ENCODE measurements at places on chromosomes 5 and 9.

DNA sequence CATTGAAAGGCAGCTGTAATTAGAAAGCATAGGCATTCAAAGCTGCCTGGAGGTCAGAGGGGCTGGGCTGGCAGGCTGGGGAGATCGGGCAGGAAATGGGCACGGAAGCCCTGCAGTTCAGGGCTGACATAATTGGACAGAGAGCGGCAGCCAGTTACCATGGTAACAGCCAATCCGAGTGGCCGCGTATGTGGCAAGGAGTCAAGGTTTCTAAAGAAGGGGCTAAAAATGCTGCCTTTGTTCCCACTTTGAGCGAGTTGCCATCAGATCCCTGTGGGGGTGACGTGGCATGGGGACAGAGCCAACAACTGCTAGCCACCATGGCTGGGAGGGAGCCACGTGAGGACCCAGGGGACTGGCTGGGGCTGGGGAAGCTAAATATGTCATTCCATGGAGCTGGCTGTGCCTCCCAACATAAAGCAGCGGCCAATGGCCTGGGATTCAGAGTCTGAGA lies 44.7 kb upstream of the NDFIP1 start:
- DNase-seq, result peak; percentile 84

- DNase-seq, result no peak
Observed at GRCh38 chr9:69932901-69933300, 110.7 kb upstream of the MAMDC2 start.

DNA sequence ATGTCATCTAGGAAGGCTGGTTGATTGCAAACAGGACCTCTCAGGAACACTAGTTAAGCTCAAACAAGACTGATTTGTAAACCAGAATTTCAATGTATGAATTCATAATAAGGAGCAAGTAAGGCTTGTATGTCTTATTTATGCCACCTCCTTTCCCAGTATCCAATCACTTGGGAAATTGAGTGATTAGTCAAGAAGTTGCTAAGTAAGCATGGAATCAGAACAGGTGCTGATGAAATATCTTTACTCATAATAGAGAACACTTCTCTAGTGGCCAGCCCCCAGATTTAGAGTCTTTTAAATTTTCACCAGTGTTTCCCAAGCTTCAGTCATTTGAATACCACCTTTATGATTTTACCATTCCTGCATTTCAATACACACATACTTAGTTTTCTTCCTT lies 5.3 kb upstream of the DDX4 start:
- no peak for DNase-seq

DNA sequence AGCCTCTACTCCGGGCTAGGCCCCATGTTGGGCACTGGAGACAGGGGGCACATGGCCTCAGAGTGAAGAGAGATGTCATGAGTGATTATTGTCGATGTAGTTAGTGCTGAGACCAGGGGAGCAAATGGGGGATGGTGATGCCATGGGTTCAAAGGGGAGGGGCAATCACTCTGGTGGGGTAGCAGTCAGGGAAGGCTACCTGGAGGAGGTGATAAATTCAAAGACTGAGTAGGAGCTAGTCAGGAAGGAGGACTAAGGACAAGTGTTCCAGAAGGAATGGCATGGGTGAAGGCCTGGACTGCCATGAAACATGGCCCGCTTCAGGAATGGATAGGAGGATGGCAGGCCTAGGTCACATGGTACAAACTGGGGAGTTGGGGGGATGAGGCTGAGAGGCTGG lies 41.6 kb downstream of the C9orf50 start:
- DNase-seq, result no peak

DNA sequence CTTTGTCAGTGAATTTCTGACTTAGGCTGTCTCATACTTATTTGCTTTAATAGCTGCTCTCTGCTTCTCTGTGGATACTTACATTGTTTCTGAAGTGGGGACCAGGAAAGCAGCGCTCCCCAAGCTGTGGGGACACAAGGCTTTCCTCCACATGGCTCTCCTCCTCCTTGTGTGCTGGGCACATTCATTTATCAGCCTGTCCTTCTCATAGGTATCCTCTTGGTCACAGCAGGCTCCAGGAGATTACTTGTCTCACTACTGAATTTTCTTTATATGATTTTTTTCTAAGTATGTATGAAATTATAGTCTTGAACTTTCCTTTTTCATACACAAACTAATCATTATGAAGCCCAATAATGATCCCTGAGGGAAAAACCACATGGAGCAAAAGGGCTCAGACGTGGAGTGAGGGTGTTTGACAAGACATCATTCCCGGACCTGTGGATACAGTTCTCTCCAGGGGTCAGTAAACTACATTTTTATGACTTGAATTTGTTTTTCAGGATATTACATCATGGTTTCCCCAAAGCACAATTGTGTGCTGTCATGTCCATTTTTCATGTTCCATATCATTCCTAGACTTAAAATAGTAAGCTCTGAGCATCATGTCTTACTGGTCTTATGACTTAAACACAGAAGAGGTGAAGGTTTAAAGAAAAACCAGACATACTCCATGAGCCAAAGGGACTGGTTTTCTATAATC lies 234.5 kb downstream of the PCSK1 start:
- DNase-seq, result no peak

- no peak for DNase-seq
Observed at GRCh38 chr9:129175515-129175824, 2.6 kb downstream of the IER5L start.

DNA sequence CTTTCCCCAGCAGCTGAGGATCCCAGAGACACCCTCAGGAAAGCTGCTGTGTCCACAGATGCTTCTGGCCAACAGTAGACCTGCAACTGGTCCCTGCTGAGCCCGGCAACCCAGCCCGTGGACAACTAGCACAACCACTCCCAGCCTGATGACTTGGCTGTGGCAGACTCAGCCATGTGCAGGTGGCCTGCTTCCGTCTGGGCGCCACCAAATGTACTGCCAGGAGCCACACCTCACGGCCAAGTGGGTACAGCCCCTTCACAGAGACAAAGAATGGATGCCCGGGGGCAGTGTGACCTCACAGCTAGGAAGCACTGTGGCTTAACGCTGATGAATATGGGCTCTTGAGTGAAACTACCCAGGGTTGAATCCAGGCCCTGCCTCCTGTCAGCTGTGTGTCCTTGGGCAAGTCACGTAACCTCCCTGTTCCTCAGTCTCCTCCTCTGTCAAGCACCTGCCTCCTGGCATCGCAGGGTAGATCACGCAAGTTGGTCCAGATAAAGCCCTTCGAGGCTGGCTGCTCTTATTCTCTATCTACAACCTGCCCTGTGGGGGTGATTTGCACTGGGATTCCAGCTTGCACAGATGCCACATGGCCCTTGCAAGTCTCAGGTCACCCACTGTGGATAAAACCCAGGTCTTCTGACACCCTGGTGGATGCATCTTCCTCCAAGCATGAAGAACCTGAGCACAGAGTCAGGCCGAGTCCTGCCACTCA lies 225.0 kb downstream of the PBX3 start:
- DNase-seq, result no peak

- no peak for DNase-seq
Observed at GRCh38 chr9:105681724-105682123, 12.6 kb upstream of the TMEM38B start.

DNA sequence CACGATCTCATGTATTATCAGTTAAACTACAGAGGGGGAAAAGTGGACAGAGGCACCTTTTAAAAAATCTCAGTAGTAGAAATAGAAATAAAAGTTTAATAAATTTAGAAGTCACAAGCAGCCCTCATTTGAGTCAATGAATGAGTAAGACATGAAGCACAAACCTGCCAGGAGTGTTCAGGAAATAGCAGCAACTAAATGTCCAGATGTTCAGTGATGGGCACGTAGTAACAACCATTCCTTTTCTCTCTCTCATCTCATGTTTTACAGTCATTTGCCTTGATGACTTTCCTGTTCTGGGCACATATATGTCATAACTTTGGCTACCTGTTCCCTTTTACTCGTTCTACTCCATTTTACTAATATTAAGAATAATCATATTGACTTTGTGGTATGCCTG lies 17.7 kb downstream of the ISOC1 start:
- no peak for DNase-seq

DNA sequence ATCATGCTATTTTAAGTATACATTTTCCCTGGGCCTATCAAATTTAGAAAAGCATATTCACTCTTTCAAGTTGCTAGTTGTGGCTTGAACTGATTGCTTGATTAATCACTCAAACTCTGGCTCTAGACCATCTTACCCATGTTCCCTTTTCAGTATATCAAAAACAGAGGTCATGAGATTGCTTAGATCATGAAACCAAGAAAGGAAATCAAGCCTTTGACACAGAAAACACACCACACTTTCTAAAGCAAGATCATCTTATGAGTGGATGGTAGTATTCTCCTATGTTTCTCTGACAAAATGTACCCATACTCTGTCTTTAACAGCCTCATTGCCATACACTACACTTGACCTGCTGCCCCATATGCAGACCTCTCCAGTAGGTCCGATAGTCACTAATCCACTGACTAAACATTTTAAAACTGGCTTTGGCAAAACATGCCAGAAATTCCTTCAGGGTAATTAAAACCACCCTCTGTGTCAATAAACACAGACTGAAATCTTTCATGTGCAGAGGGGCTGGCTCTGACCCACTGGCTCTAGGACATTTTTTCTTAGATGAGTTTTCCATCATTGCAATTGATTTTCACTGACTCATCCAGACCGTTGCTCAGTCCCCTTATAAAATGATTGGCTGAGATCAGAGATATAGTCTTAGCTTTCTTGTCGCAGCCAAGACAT lies 18.2 kb downstream of the PPP2R2B start:
- DNase-seq, result no peak

DNA sequence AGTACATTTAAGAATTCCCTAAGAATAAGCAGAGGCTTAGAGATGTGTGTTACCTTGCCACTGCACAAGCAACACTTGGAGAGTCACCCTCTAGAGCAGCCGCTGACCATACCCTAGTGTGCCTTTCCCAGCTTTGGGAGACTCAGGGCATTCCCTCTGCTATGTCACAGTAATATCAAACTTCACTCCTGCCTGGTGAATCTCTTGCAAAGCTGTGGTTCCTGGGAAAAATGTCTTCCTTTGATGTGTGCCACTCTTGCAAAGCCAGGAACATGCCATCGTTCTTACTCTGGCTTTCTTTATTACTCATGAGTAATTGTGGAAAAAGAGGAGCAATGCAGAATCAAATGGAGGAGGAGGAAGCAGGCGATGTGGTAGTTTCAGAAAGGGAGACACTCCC lies 173.2 kb downstream of the CCDC192 start:
- no peak for DNase-seq

- DNase-seq, result peak; percentile 66
Observed at GRCh38 chr9:33287087-33287490, 3.2 kb upstream of the NFX1 start.

- DNase-seq, result peak; percentile 85
Observed at GRCh38 chr5:133907075-133907474, 61.4 kb downstream of the C5orf15 start.

DNA sequence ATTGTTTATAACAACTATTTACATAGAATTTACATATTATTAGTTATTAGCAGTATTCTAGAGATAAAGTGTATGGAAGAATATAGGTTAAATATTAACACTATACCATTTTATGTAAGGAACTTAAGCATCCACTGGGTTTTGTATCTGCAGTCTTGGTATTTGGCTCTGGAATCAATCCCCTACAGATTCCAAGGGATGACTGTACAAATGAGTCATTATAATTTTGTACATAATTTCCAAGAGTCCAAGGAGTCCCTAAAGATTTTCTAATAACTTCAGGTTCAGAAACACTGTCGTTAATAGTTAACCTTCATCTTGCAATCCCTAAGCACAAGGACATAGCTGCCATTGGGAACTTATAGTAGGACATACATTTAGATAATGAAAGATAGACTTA lies 254.8 kb upstream of the PDE4D start:
- DNase-seq, result no peak

DNA sequence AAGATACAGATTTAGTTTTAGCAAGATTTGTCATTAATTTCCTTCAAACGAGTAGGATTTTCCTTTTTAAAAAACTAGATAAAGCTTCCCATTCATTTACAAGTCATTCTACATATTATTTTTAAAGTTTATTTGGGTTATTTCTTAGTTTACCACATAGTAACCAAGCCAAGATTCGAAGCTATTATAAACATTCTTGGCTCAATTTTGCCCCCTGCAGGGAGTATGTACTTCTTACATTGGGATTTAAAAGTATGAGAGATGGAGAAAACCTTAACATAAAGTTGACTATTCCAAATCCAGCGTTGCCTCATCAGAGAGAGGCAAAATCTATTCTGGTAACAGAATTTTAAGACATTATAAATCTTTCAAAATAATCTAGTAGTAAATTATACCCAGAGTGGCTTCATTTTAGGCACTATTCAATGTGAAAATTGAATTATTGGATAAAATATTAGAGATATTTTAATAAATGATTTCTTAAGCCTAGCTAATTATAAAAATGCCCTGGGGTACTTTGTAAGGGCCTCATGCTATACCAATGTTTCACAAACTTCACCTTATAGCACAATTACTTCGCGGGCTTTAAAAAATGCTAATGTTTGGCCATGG lies 39.1 kb downstream of the FBN2 start:
- peak; percentile 1 for DNase-seq

DNA sequence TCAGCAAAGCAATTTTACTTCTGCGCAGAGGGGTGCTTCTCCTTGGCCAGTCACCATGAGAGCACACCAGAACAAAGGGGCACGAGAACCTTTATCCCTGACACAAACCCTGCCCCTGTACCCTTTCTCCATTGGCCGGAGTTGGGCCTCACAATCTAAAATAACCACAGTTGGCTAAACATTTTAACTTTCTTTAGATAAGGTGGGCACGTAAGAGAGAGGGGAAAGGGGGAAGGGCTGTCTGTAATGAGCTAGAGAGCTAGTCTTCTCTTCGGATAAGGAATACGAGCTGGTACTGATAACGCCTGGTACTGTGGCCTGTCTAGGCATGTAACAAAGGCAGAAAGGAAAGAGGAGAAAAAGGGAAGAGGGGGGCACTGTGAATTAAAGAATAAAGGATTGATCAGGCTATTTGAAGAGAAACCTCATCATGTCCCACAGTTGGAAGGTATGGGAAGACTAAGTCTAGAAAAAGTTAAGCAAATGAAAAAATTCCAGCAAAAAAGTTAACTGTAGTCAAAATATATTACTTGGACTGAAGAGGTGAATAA lies 1.8 kb upstream of the IARS1 start:
- no peak for DNase-seq

DNA sequence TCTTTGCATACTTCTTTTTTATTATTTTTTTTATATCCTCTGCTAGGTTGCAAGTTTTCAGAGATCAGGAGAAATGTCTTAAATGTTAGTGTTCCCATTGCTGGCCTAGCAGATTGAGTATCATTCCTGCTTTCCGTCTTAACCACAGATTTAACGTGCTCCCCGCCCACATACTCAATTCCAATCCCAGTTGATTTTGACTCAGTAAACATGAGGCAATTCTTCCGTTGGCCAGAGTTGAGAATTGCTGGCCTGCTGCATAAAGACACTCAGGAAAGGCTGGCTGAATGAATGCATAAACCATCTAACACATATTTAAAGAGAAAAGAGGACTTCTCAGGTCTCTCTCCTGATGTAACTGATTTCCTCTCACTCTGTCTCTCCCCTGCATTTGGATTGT lies 46.8 kb upstream of the PLPP6 start:
- no peak for DNase-seq

- DNase-seq, result no peak
Observed at GRCh38 chr9:114606597-114607207, 4.4 kb upstream of the TMEM268 start.
